ENCODE measurements at places on chromosomes 5 and 9. TPM values are rescaled to one million over a fixed set of nuclear protein-coding genes. Genes with fewer than 3 reads are reported as not detected.

CCDC152 gene
- total RNA-seq, result 0.78 TPM

- H3K4me1 ChIP-seq, result no peaks in the 10 kb centered on the region
- no peak for DNase-seq
- H3K27ac ChIP-seq, result no peak overlapping the region
- no peaks in the 10 kb centered on the region for H3K36me3 ChIP-seq
- H3K27me3 ChIP-seq, result no peaks in the 10 kb centered on the region
These were observed 33.4 kb downstream of the FAM81B start for GRCh38 chr5:95424526-95424925.

SVEP1 gene
- 88.1 TPM for total RNA-seq

DNA sequence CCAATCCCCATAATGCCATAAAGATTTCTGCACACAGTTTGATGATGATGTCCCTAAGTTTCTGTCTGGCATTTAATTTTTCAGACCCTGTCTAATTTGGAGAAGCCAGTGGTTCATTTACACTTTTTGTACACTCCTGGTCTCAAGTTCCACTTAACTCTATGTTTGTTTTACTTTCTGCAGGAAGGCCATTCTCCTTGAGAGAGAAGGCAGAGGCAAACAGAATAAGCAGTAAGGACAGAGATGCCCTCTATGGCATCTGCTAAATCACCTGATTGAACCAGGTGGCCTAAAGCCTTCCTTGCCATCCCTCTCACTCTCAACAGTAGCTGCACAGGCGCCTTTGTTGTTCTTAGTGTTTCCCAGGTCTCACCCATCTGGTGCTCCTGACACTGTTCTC is 86.1 kb upstream of the LRRTM2 start:
- no peak overlapping the region for H3K27ac ChIP-seq
- H3K4me1 ChIP-seq, result no peaks in the 10 kb centered on the region
- no peaks in the 10 kb centered on the region for H3K27me3 ChIP-seq
- no peaks in the 10 kb centered on the region for H3K36me3 ChIP-seq
- DNase-seq, result peak; percentile 11
- no peak overlapping the region for H3K4me3 ChIP-seq

GRCh38 chr9:37036776-37037502 is 2.9 kb upstream of the PAX5 start:
- peaks cover 98% of the 10 kb centered on the region for H3K27me3 ChIP-seq
- no peak overlapping the region for H3K27ac ChIP-seq
- peak; percentile 76 for DNase-seq
- no peaks in the 10 kb centered on the region for H3K36me3 ChIP-seq

DNA sequence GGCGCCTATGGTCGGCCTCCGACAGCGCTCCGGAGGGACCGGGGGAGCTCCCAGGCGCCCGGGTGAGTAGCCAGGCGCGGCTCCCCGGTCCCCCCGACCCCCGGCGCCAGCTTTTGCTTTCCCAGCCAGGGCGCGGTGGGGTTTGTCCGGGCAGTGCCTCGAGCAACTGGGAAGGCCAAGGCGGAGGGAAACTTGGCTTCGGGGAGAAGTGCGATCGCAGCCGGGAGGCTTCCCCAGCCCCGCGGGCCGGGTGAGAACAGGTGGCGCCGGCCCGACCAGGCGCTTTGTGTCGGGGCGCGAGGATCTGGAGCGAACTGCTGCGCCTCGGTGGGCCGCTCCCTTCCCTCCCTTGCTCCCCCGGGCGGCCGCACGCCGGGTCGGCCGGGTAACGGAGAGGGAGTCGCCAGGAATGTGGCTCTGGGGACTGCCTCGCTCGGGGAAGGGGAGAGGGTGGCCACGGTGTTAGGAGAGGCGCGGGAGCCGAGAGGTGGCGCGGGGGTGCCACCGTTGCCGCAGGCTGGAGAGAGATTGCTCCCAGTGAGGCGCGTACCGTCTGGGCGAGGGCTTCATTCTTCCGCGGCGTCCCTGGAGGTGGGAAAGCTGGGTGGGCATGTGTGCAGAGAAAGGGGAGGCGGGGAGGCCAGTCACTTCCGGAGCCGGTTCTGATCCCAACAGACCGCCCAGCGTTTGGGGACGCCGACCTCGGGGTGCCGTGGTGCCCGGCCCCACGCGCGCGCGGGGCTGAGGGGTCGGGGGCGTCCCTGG is 561 bp downstream of the DAPK1 start:
- peak overlapping the region; percentile 80 for H3K4me3 ChIP-seq
- peak overlapping the region; percentile 94 for H3K27ac ChIP-seq
- H3K36me3 ChIP-seq, result no peaks in the 10 kb centered on the region
- DNase-seq, result peak; percentile 87

- DNase-seq, result no peak
- H3K27me3 ChIP-seq, result no peaks in the 10 kb centered on the region
- no peak overlapping the region for H3K27ac ChIP-seq
- H3K4me3 ChIP-seq, result peak overlapping the region; percentile 40
- peaks cover 39% of the 10 kb centered on the region for H3K36me3 ChIP-seq
- H3K4me1 ChIP-seq, result peaks cover 9% of the 10 kb centered on the region
These were observed 47.3 kb downstream of the FAM78A start for GRCh38 chr9:131228988-131229387.

GRCh38 chr5:5886812-5887486 is 464.5 kb downstream of the ICE1 start:
- peak; percentile 77 for DNase-seq
- H3K4me1 ChIP-seq, result no peaks in the 10 kb centered on the region
- H3K27ac ChIP-seq, result no peak overlapping the region

GRCh38 chr5:66171349-66172344 is 27.5 kb downstream of the SREK1 start:
- peaks cover 80% of the 10 kb centered on the region for H3K36me3 ChIP-seq
- no peaks in the 10 kb centered on the region for H3K27me3 ChIP-seq
- H3K4me3 ChIP-seq, result no peak overlapping the region
- H3K27ac ChIP-seq, result no peak overlapping the region

DNA sequence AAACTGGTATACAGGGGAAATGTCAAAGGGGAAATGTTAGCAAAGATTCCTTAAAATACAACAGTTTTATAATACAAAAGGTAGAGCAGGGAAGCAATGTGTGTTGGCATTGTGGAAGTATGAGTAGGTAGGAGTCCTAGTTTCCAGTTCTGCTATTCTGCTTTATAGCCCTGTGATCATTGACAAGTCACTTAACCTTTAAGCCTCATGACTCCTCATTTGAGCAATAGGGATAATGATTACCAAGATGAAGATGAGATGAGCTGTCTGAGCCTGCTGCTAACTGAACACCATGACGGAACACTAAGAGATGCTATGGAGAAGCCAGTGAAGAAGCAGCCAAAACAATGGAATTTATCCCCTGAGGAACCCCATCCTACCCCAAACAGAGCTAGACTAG is 251.7 kb downstream of the PAPPA start:
- H3K36me3 ChIP-seq, result no peaks in the 10 kb centered on the region
- no peaks in the 10 kb centered on the region for H3K4me1 ChIP-seq
- no peak for DNase-seq
- no peak overlapping the region for H3K4me3 ChIP-seq

SMIM33 gene
- total RNA-seq, result not detected

GRCh38 chr5:52269401-52269800 is 518.3 kb upstream of the ITGA1 start:
- H3K36me3 ChIP-seq, result no peaks in the 10 kb centered on the region
- H3K4me3 ChIP-seq, result no peak overlapping the region
- no peaks in the 10 kb centered on the region for H3K4me1 ChIP-seq
- H3K27ac ChIP-seq, result no peak overlapping the region
- no peaks in the 10 kb centered on the region for H3K27me3 ChIP-seq

OR2K2 gene
- total RNA-seq, result not detected

- no peaks in the 10 kb centered on the region for H3K27me3 ChIP-seq
- no peaks in the 10 kb centered on the region for H3K4me1 ChIP-seq
- no peaks in the 10 kb centered on the region for H3K36me3 ChIP-seq
- H3K27ac ChIP-seq, result no peak overlapping the region
These were observed 8.4 kb upstream of the RUSC2 start for GRCh38 chr9:35481347-35481975.

- no peaks in the 10 kb centered on the region for H3K27me3 ChIP-seq
- no peaks in the 10 kb centered on the region for H3K36me3 ChIP-seq
- H3K27ac ChIP-seq, result no peak overlapping the region
These were observed 5.9 kb downstream of the NCS1 start for GRCh38 chr9:130177898-130178805.

GRCh38 chr9:135501261-135502167 is 1.0 kb downstream of the MRPS2 start:
- H3K27ac ChIP-seq, result peak overlapping the region; percentile 85
- H3K4me3 ChIP-seq, result peak overlapping the region; percentile 91
- peaks cover 21% of the 10 kb centered on the region for H3K4me1 ChIP-seq
- H3K27me3 ChIP-seq, result no peaks in the 10 kb centered on the region

- peak overlapping the region; percentile 93 for H3K27ac ChIP-seq
- H3K27me3 ChIP-seq, result no peaks in the 10 kb centered on the region
- peaks cover 29% of the 10 kb centered on the region for H3K4me1 ChIP-seq
- peak overlapping the region; percentile 96 for H3K4me3 ChIP-seq
- H3K36me3 ChIP-seq, result no peaks in the 10 kb centered on the region
These were observed 723 bp downstream of the SNX18 start for GRCh38 chr5:54518146-54518817.

- H3K36me3 ChIP-seq, result peaks cover 50% of the 10 kb centered on the region
- peak within 1 kb of the TSS; percentile 85 for H3K4me3 ChIP-seq
- H3K27ac ChIP-seq, result peak within 1 kb of the TSS; percentile 82
- no peaks in the 10 kb centered on the region for H3K27me3 ChIP-seq
- peaks cover 18% of the 10 kb centered on the region for H3K4me1 ChIP-seq
These were observed at the start of the genes SURF1 and SURF2 for GRCh38 chr9:133356391-133357091. Gene SURF1 (minus strand): TSS chr9:133356487. CDS start chr9:133356453, 34 bp downstream. Gene SURF2 (plus strand): TSS chr9:133356550. CDS start chr9:133356593, 43 bp downstream.

SEMA5A gene
- 38.9 TPM for total RNA-seq

- peaks cover 2% of the 10 kb centered on the region for H3K4me1 ChIP-seq
- no peaks in the 10 kb centered on the region for H3K36me3 ChIP-seq
- no peak overlapping the region for H3K27ac ChIP-seq
- H3K4me3 ChIP-seq, result no peak overlapping the region
- no peak for DNase-seq
- no peaks in the 10 kb centered on the region for H3K27me3 ChIP-seq
These were observed 66.1 kb upstream of the STK32A start for GRCh38 chr5:147168578-147169327.

DNA sequence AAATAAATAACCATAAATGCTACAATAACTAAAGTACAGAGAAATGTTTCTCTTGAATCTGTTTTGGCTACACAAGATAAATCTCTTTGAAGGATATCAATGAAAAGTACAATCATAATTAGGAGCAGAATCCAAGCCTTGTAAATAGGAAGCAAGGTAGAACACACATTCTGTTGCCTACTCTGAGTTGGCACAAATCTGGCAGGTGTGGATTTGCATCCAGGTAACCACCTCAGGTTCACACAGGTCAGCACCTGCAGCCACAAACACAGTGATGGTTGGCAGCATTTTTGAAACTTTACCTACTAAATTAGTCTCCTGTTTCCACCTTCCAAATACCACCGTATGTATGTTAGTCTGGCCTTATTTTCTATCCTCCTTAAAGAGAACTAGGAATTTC is 105.3 kb upstream of the PIK3R1 start:
- H3K4me3 ChIP-seq, result no peak overlapping the region
- no peaks in the 10 kb centered on the region for H3K36me3 ChIP-seq
- no peaks in the 10 kb centered on the region for H3K4me1 ChIP-seq
- DNase-seq, result no peak
- H3K27ac ChIP-seq, result no peak overlapping the region
- no peaks in the 10 kb centered on the region for H3K27me3 ChIP-seq

HTR4 gene
- 0.43 TPM for total RNA-seq

PCDHGC5 gene
- total RNA-seq, result 1.4 TPM

MACIR gene
- total RNA-seq, result 4.2 TPM

GRCh38 chr5:161757223-161757622 is 71.7 kb downstream of the GABRA6 start:
- H3K4me3 ChIP-seq, result no peak overlapping the region
- no peaks in the 10 kb centered on the region for H3K27me3 ChIP-seq
- DNase-seq, result no peak
- no peak overlapping the region for H3K27ac ChIP-seq
- no peaks in the 10 kb centered on the region for H3K4me1 ChIP-seq
- no peaks in the 10 kb centered on the region for H3K36me3 ChIP-seq

- DNase-seq, result no peak
- no peak overlapping the region for H3K27ac ChIP-seq
These were observed 94.1 kb downstream of the RASEF start for GRCh38 chr9:82968816-82969215.

DNA sequence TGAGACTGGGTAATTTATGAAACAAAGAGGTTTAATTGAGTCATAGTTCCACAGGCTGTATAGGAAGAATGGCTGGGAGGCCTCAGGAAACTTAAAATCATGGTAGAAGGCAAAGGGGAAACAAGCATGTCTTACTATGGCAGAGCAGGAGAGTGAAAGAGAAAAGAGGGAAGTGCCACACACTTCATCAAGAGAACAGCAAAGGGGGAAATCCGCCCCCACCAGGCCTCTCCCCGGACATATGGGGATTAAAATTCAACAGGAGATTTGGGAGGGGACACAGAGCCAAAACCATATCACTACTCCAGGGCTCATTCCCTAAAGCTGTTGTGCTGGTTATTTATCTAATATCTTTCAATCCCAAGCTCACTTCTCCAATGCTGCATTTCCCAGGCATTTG is 50.2 kb upstream of the NR3C1 start:
- H3K4me3 ChIP-seq, result no peak overlapping the region
- H3K27ac ChIP-seq, result no peak overlapping the region
- no peaks in the 10 kb centered on the region for H3K4me1 ChIP-seq
- DNase-seq, result no peak
- no peaks in the 10 kb centered on the region for H3K27me3 ChIP-seq
- H3K36me3 ChIP-seq, result no peaks in the 10 kb centered on the region

Data from upper lobe of right lung (tissue), 1 donor.